ENCODE measurements at places on chromosomes 3 and 15. TPM values are rescaled to one million over a fixed set of nuclear protein-coding genes. Genes with fewer than 3 reads are reported as not detected.

The EPB42 gene
- total RNA-seq, result not detected

The AADACL2 gene
- not detected for total RNA-seq

The GOLGA8T gene
- total RNA-seq, result not detected

The SPATA12 gene
- total RNA-seq, result not detected

The SLC26A6 gene
- 8.3 TPM for total RNA-seq

The HRG gene
- not detected for total RNA-seq

The TXNRD3 gene
- total RNA-seq, result 6.8 TPM

The DGKG gene
- 2.0 TPM for total RNA-seq

The SHC4 gene
- 0.22 TPM for total RNA-seq

The SNRK gene
- total RNA-seq, result 108 TPM

The GNAT1 gene
- not detected for total RNA-seq

The LMAN1L gene
- total RNA-seq, result not detected

The SHQ1 gene
- total RNA-seq, result 9.8 TPM

The SLC38A3 gene
- under 0.01 TPM for total RNA-seq

The GPR149 gene
- total RNA-seq, result not detected

The SPRED1 gene
- total RNA-seq, result 13.9 TPM

The DPPA2 gene
- not detected for total RNA-seq
